ENCODE measurements at places on chromosomes 5 and 9. TPM values are rescaled to one million over a fixed set of nuclear protein-coding genes. Genes with fewer than 3 reads are reported as not detected.

GRCh38 chr5:61333321-61333953 is 1.4 kb downstream of the ZSWIM6 start:
- DNase-seq: peak; percentile 62

- DNase-seq: no peak
Observed at GRCh38 chr5:59246145-59246869, 647.2 kb downstream of the PDE4D start.

GRCh38 chr9:95511952-95512708 is 4.6 kb downstream of the PTCH1 start:
- DNase-seq: no peak

GRCh38 chr5:127101935-127102334 is 28.6 kb upstream of the C5orf63 start:
- no peak for DNase-seq

DNA sequence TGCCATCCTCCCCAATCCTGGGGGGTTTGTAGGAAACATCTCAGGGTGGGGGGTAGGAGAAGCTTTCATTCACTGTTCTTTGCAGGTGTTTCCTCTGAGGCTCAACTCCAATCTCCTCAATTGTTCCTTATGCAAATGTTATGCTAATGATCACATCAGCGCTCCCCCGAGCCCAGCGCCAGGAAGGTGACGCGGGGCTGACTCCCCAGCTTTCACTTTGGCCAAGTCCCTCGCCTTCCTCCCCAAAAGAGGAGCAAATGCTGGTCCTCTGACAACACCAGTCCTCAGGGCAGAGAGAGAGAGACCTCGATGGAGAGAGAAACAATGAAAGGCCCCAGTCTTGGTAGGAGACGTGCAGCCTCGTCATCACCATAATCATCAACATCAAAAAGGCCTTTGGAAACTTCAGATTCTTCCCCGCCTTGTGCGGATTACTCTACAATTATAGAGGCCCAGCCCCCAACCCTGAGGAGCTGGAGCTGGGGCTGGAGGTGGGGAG is 39.1 kb downstream of the PCDH1 start:
- no peak for DNase-seq

DNA sequence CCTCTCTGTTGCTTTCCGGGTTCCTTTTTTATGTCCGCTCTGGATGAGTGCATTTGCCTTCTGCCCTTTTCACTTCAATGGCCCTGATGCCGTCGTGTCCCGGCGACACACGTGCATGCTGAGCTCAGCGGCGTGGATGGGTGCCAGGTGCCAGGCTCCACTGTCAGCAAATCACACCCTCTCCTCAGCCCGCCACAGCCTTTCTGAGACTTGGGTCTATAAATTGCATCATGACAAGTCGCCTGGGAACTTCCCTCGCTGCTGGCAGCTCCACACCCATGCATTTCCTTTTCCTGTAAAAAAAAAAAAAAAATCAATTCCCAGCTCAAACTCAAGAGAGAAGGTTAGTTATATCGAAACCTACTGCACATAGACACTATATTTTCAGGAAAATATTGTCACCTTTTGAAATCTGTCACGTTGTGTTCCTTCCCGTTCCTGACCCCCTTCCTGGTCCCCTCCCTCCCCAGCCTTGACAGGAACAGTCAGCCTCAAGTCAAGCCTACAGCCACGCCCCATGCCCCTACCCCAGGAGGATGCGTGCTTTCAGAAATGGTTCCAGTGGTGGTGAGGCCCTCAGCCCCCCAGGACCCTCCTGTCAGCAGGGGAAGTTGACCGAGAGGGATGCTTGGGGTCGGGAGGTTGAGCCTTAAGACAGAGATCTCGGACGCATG is 110.3 kb upstream of the PTCH1 start:
- DNase-seq: peak; percentile 18

GRCh38 chr5:81021951-81022687 is 62.0 kb downstream of the RASGRF2 start:
- DNase-seq: no peak

GRCh38 chr5:9054322-9054721 is 491.6 kb downstream of the SEMA5A start:
- DNase-seq: no peak

DNA sequence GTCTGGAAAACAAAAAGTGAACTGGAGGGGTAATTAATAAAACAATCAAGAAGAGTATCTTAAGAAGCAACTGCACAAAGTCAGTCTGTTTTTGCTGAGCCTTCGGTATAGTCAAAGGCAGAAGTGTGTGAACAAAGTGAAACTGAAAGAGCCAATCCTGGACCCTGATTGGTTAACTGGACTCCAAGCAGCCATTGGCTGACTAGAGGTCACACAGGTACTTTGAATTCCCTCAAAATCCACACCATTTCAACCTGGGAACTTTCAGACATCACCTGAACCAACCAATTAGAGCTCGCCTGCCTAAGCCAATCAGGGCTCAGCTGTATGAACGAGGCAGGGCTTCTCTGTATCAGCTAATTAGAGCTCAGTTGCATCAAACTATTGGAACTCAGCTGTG is 286.7 kb downstream of the TLE4 start:
- peak; percentile 15 for DNase-seq

GRCh38 chr5:78677777-78678668 is 29.5 kb upstream of the LHFPL2 start:
- DNase-seq: peak; percentile 91

DNA sequence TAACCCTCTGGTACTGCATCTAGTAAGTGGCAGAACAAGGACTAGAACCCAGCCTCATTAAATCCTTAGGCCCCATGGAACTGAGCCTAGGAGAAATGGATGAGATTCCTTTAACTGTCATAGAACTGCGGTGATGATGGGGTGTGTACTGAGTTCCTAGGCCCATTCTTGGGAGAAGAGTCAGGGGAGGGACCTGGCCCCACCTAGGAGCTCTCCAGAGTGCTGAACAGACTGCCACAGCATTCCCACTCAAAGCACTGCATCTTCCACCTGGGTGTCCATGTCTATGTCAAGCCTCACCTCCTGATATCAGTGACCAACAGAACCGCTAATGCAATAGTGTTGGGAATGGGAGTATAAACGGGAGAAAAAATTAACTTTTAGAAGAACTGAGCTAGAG is 36.6 kb downstream of the TTLL11 start:
- DNase-seq: peak; percentile 52

DNA sequence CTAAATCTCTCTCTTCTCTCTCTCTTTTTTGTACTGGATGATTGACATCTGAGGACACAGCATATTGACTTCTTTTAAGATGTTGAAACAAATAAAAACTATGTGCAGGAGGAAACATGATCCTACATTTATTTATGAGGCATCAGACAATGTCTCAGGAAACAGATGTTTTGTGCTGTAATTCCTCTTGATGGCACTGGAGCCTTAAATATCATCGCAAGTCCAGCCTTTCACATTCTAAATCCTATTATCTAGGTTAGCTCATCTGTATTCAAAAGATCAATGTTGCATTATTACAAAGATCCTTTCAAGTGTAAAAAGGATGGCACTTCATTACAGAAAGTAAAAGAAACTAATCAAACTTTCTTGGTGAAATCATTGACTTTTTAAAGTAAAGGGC is 63.9 kb downstream of the MAT2B start:
- peak; percentile 12 for DNase-seq

DNA sequence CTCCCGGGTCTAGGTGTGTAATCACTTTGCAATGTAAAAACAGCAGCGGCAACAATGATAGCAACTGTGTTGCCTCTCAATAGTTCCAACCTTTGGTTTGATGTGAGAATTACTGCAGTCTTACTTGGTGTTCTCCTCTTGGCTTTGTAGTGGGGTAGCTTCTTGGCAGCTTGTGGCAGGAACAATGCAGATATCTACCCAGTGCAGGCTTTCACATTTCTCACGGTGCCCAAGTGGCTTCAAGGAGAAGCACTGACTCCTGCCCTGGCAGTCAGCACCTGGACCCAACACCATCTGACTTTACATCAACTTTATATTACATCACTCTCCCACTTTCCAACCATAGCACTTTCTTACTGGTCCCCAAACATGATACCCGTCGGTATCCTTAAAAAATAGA is 28.4 kb upstream of the TIFAB start:
- DNase-seq: no peak

DNA sequence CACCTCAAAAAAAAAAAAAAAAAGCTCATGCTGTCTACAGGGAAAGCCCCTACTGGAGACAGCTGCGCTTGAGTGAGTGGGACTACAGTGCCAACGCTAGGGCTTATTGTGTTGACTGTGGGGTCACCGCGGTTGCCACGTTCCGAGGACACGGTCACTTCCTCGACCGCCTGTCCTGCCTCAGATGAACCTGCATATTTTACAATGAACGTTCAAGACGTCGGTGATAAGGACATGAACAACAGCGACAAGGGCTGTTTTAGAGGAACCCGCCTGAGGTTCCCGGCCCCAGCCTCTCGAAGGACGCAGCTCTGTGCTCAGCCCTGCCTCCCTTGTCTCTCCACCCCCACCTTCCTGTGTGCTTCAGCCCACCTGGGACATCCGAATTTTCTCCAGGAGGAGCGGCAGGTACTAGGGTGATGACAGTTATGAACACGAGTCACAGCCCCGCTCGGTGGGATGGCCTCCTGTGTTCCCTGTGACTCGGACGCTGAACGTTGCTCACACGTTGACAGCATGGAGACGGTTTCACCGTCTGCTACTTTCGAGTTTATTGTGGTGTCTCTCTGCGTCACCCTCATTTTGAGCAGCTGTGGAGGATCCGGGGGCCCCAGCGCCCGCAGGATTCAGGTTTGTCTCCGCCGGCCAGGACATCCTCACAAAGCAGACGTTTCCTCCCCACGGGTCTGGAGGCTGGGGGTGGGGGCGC is 11.3 kb upstream of the DIPK1B start:
- DNase-seq: peak; percentile 77

GRCh38 chr5:104611135-104611767 is 1048.7 kb upstream of the NUDT12 start:
- DNase-seq: no peak

- DNase-seq: no peak
Observed at GRCh38 chr5:135157421-135158313, 123.6 kb upstream of the PITX1 start.

F12 gene
- 0.94 TPM for total RNA-seq

SH2D3C gene
- 0.36 TPM for total RNA-seq

ENTPD2 gene
- total RNA-seq: 0.13 TPM

CDH18 gene
- 0.26 TPM for total RNA-seq

SLC25A2 gene
- 0.43 TPM for total RNA-seq

FBP1 gene
- 0.35 TPM for total RNA-seq

IL7R gene
- total RNA-seq: 0.29 TPM

CD274 gene
- total RNA-seq: 0.78 TPM

EXOSC3 gene
- 35.1 TPM for total RNA-seq

NUP214 gene
- total RNA-seq: 16.4 TPM

IFNA2 gene
- total RNA-seq: not detected

PCDHGA8 gene
- 1.6 TPM for total RNA-seq

ACTL7A gene
- total RNA-seq: not detected

SIT1 gene
- total RNA-seq: not detected

ZNF622 gene
- total RNA-seq: 66.8 TPM

PPP2CA gene
- 224 TPM for total RNA-seq
